Metanephros (tissue), 2 donors: ENCODE measurements at places on chromosomes 2 and 18. TPM values are rescaled to one million over a fixed set of nuclear protein-coding genes. Genes with fewer than 3 reads are reported as not detected.

Gene GALNT3
- 13.4 TPM for total RNA-seq

Gene TMEM200C
- 2.9 TPM for total RNA-seq

Gene GKN2
- 0.53 TPM for total RNA-seq

Gene RNF25
- total RNA-seq = 21.0 TPM

Gene ZSWIM2
- total RNA-seq = not detected

Gene KCNS3
- total RNA-seq = 13.1 TPM

Gene CCDC74B
- 10.6 TPM for total RNA-seq

Gene CELF4
- 4.3 TPM for total RNA-seq

Gene DSEL
- 29.2 TPM for total RNA-seq

Gene TMEM37
- 25.2 TPM for total RNA-seq

Gene MYO3B
- total RNA-seq = 13.5 TPM

Gene MYOM1
- total RNA-seq = 92.8 TPM

Gene ITPRIPL1
- 3.2 TPM for total RNA-seq

Gene MFF
- 95.1 TPM for total RNA-seq

Gene MAP3K2
- 57.0 TPM for total RNA-seq

Gene PSTPIP2
- 9.9 TPM for total RNA-seq

Gene RBM44
- total RNA-seq = 2.2 TPM

Gene CHPF
- total RNA-seq = 90.4 TPM

Gene XIRP2
- 16.2 TPM for total RNA-seq

Gene AGFG1
- 79.8 TPM for total RNA-seq
